Occipital lobe (tissue), 3 donors: ENCODE measurements at places on chromosomes 11 and 22. TPM values are rescaled to one million over a fixed set of nuclear protein-coding genes. Genes with fewer than 3 reads are reported as not detected.

The MRPL21 gene
- 43.2 TPM for total RNA-seq

The PDE2A gene
- 78.3 TPM for total RNA-seq

The ADM2 gene
- not detected for total RNA-seq

The RBMXL2 gene
- not detected for total RNA-seq

The NNMT gene
- total RNA-seq: not detected

The DGCR6 gene
- 12.3 TPM for total RNA-seq

The FAM83F gene
- total RNA-seq: 0.78 TPM

The LBHD1 gene
- 0.94 TPM for total RNA-seq

The BTBD18 gene
- not detected for total RNA-seq

The TMPRSS5 gene
- total RNA-seq: 3.0 TPM

The OR5A1 gene
- not detected for total RNA-seq

The LMNTD2 gene
- 0.16 TPM for total RNA-seq

The OR4D5 gene
- not detected for total RNA-seq

The RAB38 gene
- total RNA-seq: 0.78 TPM

The RIMBP3B gene
- total RNA-seq: 0.62 TPM

The OR2AG1 gene
- total RNA-seq: not detected

The CST6 gene
- not detected for total RNA-seq

The ZBTB3 gene
- 20.1 TPM for total RNA-seq

The MRGPRE gene
- total RNA-seq: not detected

The XKR3 gene
- not detected for total RNA-seq

The LRRC55 gene
- total RNA-seq: 25.7 TPM

The OR52K1 gene
- total RNA-seq: not detected

The MRPL11 gene
- total RNA-seq: 13.9 TPM

The OOSP4B gene
- total RNA-seq: not detected

The APOBEC3G gene
- total RNA-seq: 1.9 TPM

The HINFP gene
- total RNA-seq: 21.7 TPM

The CALCB gene
- total RNA-seq: not detected

The PRCP gene
- 29.8 TPM for total RNA-seq

The SLC37A4 gene
- 9.5 TPM for total RNA-seq

The MS4A7 gene
- total RNA-seq: 3.3 TPM

The CLDN5 gene
- 83.8 TPM for total RNA-seq

The HORMAD2 gene
- 0.78 TPM for total RNA-seq

The ST14 gene
- not detected for total RNA-seq

The LIPT2 gene
- total RNA-seq: 3.1 TPM

The PGA5 gene
- total RNA-seq: not detected

The LRRC4C gene
- 90.6 TPM for total RNA-seq

The C1QTNF4 gene
- total RNA-seq: 16.7 TPM

The DEFB131B gene
- not detected for total RNA-seq

The KCNK4 gene
- 3.0 TPM for total RNA-seq

The HEPHL1 gene
- total RNA-seq: not detected

The KDELR3 gene
- total RNA-seq: 0.94 TPM

The SLC7A4 gene
- total RNA-seq: 1.4 TPM
